Amniotic epithelial cell (primary cell): ENCODE measurements at places on chromosomes 7 and 10.
A peak's percentile ranks its signal among the peaks of the same experiment; 100 is the strongest.

DNA sequence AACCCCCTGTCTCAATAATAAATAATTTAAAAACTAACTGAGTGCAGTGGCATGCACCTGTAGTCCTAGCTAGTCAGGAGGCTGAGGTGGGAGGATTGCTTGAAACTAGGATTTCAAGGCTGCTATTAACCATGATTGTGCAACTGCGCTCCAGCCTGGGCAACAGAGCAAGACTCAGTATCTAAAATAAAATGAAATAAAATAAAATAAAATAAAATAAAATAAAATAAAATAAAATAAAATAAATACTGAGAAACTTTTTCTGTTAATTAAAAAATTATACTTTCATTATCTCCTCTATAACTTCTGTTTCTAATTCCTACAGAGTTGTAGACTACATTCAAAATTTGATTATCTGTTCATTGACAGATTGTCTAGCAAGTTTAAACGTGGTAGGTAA is 999.4 kb downstream of the ANKRD7 start:
- no peak for DNase-seq

DNA sequence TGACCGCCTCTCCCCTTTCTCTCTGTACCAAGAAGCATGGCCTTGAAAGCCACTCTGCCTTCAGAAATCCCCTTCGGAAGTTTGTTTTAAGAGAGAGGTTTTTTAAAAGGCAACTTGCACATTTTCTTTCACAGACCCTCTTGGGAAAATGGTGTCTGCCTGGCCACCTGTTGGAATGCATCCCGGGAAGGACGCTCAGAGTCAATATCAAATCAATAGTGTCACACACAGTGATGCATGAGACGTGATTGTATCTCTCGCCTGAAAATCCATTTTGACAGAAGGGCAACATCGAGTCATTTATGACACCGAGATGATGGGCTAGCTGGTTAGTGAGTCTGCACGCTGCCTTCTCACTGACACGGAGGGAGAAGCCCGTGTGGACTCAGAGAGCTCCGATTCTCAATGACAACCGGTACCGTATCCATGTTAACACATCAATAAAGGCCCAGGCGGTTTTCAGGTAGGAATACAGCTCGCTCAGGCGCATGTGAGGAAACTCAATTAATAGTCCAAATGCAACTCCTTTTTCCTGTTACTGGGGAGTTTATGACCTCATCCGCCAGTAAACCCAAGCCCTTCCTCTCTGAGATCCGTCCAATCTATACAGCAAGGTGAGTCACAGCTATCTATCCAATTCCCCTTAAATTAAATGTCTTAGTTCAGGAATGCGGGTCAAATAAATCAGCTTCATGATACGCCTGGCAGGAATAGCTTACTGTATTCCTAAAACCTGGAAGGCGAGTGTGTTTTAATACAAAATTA is 621.5 kb upstream of the MKI67 start:
- no peak for DNase-seq

- peak; percentile 24 for DNase-seq
These were observed 1.2 kb upstream of the ADD3 start for GRCh38 chr10:110006358-110007160.

GRCh38 chr7:120949393-120949911 is 1.1 kb upstream of the ING3 start:
- DNase-seq = no peak

- no peak for DNase-seq
These were observed 22.5 kb downstream of the ST8SIA6 start for GRCh38 chr10:17431871-17432311.

DNA sequence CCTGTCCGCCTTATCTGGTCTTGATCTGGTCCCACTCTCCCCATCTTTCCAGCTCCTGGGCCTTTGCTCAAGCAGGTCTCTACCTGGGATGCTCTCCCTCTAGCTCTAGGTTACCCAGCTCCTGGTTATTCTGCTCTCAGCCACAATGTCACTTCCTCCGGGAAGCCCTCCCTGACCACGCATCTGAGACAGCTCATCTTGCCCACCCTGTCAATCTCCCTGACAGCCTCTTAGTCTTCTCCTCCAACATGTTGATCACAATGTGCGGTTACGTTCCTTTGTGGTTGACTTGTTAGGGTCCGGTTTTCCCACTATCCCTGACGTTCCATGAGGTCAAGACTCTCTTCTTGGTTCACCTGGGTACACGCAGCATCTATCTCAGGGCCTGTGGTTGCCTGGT is 55.6 kb downstream of the GOLGA7B start:
- no peak for DNase-seq

- DNase-seq = no peak
These were observed 17.8 kb downstream of the VWC2 start for GRCh38 chr7:49791088-49791741.

- DNase-seq = no peak
These were observed 32.0 kb downstream of the AMZ1 start for GRCh38 chr7:2720024-2720423.

GRCh38 chr10:51270936-51271530 is 196.7 kb downstream of the PRKG1 start:
- DNase-seq = no peak

- DNase-seq = peak; percentile 34
These were observed 46.9 kb downstream of the ZNRF2 start for GRCh38 chr7:30331338-30331737.

- DNase-seq = no peak
These were observed 222.4 kb downstream of the SORCS1 start for GRCh38 chr10:106942035-106942662.

DNA sequence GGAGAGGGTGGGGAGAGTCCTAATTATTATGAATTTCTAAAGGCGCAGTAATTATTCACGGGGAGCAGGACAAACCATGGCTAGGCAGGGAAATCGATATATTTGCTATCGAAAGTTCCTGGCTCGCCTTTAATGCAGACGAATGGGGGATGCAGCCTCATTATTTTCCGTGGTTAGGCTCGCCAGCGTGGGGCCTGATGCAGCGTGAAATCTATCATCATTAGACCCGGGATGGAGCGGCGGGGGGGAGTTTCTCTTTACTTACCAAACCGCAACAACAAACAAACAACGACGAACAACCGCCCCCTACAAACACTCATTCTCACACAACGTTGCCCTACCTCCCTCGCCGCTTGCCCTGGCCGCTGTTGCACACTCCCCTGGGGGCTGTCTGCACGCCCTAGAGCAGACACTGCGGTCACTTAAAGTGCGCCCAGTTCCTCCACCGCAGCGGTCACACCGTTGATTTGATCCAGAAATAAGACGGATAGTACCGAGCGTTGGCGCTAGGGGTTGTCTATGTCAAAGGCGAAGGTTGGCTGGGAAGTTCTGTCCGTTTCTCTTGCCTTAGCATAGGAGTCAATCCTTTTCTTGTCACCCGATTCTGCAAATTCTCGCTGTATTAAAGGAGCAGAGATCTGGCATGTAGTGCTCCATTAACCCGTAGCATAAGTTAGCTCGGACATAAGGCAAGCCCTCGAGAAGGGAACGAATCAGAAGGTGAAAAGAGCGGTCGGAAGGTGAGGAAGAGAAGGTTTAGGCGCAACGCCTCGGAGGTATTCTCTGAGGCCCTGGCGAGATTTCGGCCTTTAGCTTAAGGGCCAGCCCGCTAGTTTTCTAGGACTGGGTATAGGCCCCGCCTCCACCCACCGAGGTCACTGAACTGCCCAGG is 10.4 kb downstream of the NXPH1 start:
- DNase-seq = no peak

DNA sequence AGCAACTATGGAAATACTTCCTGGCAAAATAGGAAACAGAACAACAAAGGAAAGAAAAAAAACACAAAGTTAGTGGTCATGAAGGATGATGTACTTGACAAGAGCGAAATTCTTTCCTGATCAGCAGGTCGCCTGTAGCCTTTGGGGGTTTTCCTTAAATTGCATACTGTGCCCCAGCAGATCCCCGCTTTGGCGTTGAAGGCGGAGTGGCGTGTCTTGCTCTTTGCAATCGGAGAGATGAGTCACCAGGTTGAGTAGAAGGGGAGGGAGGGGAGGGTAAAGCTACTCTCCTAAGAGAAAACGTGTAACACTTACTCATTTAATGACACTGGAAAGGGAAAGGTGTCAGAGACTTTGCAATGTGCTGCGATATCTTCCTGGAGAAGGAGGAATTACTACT is 587.2 kb downstream of the SORCS1 start:
- peak; percentile 68 for DNase-seq

DNA sequence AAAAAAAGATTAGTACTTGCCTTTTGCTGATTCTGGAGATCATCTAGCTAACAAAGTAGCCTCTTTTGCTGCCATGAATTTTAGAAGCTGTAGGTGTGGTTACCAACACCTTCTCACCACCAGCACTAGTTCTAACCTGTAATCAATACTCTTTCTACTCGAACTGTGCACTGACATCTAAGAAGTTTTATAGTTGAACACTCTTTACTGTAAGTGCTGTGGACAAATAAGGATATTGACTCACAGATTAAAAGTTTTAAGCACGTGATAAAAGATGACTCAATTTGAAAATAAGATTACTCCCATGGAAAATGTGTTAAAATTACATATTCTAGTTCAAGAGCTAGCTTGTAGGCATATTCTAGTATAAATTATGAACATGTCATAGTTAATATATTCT is 89.9 kb downstream of the REEP3 start:
- DNase-seq = peak; percentile 30

DNA sequence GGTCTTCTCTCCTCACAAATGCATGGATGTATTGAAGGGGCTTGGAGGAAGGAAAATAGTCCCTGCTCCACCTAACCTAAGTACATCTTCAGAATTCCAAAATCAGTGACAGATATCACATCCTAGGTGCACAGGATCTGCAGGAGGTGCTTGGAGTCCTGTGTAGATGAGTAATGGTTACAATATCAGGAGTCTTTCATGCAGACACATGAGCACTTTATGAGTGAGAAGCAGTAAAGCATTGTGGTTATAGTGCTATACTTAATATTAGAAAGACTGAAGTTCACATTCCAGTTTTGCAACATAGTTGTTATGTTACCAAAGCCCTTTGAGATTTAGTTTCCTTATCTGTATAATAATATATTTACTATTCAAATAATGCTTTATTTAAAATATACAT is 516.7 kb downstream of the NEBL start:
- no peak for DNase-seq

DNA sequence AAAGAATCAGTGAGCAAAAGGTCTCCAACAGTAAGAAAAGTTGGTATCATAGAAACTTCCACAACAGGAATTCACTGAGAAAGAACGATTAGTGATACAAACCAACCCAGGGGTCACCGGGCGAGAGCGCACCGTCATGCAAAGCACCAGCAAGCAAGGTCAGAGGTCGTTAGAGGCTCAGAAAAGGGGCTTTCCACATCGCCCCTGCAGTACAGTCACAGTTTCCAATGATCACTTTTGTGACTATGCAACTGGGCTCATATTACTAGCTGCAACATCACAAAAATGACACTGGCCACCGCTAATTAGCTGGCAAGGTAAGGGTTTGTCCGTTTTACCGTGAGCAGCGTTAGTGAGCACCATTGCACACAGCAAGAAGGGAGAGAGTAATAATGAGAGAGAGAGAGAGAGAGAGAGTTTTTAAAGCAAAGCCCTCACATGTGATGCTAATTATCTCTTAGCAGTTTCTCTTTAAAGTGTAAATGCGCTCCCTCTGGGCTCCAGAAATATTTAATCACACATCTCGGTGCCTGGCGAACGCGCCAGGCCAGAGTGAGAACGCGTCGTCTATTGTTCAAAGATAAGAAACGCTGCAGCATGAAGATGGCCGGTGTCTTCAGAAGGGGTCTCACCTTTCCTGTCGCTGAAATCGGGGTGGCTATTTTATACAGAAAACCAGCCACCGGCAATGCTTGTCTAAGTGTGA is 237.5 kb downstream of the DNAJB6 start:
- no peak for DNase-seq

DNA sequence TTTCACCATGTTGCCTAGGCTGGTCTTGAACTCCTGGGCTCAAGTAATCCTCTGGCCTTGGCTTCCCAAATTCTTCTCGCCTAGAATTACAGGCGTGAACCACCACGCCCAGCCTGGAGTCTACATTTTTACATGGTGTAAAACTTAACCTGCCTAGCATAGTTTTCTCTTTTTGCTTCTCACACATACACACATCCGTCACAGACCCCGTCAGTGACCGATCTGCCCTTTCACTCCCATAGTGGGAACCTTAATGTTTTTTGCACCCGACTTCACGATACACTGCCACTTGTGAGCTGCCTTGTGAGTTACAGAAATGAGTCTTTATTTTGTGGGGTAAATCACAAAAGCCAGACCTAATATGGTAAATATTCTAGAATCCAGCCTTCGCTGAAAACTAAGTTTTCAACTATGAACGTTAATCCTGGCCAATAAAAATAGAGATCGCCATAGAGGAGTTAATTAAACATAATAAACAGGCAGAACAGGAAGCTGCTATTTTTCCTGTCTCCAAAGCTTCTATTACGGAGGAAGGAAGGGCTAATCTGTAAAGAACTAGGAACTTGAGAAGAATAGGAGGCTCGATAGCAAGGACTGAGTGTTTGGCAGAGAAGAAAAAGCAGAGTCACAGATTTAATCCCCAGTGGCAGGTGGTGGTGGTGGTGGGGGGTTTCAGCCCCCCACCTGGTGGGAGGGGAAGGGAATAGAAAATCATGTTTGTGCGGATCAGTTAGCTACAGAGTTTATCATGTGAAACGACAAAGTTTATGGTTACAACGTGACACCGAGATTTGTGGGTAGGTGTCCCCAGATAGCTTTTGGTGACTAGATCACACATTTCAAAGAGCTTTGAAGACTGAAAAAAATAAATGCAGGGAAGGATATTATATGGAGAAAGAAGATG is 14.7 kb upstream of the FAM171A1 start:
- no peak for DNase-seq

DNA sequence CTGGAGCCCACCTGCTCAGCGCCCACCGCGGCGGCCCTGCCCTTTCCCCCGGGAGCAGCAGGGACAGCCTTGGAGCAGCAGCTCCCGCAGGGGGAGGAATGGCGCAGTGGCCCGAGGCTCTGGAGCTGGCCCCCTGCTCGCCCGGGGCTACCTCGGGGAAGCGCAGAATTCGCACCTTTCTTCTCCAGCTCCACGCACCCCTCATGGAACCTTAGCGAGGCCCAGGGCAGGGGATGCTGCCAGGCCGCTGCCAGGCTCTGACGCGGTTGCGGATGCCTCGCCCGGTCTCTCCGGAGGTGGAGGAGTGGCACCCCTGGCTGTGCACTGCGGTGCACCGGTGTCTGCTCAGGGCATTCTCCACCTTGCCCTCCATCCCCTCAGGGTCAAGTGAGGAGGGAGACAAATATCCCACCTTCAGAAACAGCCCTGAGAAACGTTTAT is 84.9 kb upstream of the MKI67 start:
- DNase-seq = no peak

- no peak for DNase-seq
These were observed 257.9 kb downstream of the PTPRN2 start for GRCh38 chr7:158329686-158330085.

- DNase-seq = peak; percentile 67
These were observed 248.9 kb downstream of the COBL start for GRCh38 chr7:51067757-51068156.

GRCh38 chr7:103560136-103560535 is 114.1 kb upstream of the SLC26A5 start:
- no peak for DNase-seq

DNA sequence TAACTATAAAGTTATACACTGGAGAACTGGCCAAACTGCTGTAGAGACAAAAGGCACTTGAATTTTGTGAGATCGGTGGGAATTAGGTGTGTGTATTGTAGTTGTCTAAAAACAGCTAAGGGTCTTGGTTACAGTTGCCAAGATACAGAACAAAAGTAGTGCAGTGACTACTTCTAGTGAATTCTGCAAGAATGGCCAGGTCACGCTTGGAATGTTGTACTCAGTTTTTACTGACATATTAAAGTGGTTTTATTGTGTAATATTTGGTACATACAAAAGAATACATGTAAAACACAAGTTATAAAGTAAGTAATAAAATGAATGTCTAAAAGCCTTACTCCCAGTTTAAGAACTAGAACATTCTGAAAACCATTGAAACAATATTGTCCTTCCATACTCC is 42.4 kb downstream of the PRPF18 start:
- peak; percentile 36 for DNase-seq

- peak; percentile 89 for DNase-seq
These were observed 145.5 kb upstream of the CELF2 start for GRCh38 chr10:10872035-10872673.
